T47D (cell line): ENCODE measurements at places on chromosomes 16 and 17.

GRCh38 chr17:33976831-33977230 lies 278.3 kb upstream of the CCL2 start:
- no peak for DNase-seq

GRCh38 chr17:16943541-16944333 lies 28.2 kb downstream of the TNFRSF13B start:
- DNase-seq: no peak

DNA sequence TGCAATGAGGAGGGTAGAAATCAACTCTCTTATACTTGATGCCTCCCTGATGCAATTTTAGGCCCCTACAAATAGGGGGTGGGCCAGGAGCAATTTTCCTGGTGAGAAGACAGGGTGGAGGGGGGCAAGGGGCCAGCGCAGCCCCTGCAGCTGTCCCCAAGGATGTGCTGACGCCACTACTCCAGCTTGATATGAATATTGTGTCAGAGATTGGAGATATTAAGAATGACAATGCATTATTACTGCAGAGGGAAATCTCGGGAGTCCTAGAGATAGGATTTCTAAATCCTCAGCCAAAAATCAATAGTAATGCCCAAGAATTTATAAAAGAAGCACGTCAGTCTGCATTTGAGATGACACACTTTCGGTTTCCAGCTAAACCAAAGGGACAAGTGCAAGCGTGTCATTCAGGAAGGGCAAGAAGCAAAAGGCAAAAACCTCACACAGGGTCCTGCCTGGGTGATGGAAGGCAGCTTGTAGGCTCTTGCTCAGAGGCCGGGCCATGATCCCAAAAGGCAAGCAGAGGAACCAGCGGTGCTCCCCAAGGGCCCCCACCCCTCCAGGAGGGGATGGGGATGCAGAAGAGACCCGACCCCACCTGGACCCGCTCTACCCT lies 178.8 kb downstream of the C16orf78 start:
- no peak for DNase-seq

GRCh38 chr16:27254262-27254811 lies 14.2 kb downstream of the NSMCE1 start:
- no peak for DNase-seq
